ENCODE measurements at places on chromosomes 4 and X. TPM values are rescaled to one million over a fixed set of nuclear protein-coding genes. Genes with fewer than 3 reads are reported as not detected.

The MCF2 gene
- total RNA-seq, result under 0.01 TPM

The ACE2 gene
- total RNA-seq, result not detected

The MAGEB17 gene
- not detected for total RNA-seq

The PPP2R2C gene
- under 0.01 TPM for total RNA-seq

The LPAR4 gene
- 0.50 TPM for total RNA-seq

The ADH7 gene
- total RNA-seq, result not detected

The PCDH10 gene
- total RNA-seq, result 0.66 TPM

The CXCL10 gene
- 0.33 TPM for total RNA-seq

The TEX13C gene
- total RNA-seq, result not detected
